ENCODE measurements at places on chromosomes 5 and 9.

DNA sequence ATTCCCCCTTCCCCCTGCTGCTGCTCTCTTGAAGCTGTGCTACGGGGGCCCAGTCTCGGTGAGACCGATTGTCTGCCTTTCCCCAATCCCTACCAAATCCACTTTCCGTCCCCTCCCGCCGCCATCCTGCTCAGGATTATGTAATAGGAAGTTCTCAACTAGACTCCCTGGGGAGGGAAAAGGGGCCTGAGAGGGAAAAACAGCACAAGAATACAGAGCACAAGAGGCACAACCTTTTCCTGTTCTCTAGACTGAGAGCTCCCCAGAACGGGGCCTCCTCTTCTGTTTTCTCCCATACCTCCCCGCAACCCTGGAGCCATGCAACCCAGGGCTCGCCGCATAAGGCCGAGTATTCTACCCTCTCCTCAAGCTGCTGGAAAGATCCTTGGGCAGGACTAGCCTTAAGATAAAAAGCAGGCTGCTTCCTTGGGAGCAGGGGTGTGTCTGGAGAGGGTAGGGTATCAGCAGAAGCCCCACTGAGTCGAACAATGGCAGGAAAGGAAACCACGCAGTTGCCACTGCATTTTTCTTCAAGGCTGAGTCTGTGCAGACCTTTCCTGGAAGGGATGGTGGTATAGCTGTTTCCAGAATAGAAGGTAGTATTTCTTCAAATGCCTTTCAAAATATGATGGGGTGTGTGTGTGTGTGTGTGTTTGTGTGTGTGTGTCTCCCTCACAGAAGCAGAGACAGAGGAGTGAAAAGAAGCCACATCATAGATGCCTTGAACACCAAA is 12.9 kb downstream of the MYORG start:
- no peak for DNase-seq

DNA sequence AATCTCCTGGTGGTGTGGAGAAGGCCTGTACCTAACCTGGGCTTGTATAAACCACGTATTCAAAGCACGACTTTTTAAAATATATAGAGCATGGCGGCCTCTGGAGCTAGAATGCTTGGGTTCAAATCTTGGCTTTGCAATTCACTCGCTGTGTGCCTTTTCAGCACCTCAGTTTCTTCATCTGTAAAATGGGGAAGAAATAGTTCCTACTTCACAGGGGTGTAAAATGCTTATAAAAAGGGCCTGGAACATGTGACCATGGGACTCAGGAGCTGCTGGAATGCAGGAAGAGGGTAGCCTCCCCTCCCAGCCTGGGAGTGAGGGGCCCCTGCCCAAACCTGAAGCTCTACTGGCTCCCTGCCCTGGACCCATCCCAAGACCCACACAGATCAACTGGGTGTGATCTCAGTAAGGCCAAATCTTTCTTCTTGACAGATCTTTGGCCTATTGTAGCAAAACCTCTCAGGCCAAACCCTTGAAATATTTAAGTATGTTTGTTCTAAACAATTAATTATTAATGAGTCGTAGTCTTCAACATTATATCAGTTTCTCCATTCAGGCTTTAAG is 269.0 kb downstream of the ZSWIM6 start:
- DNase-seq, result no peak

- no peak for DNase-seq
Measured at GRCh38 chr5:80260461-80260860, 4.6 kb upstream of the SERINC5 start.

DNA sequence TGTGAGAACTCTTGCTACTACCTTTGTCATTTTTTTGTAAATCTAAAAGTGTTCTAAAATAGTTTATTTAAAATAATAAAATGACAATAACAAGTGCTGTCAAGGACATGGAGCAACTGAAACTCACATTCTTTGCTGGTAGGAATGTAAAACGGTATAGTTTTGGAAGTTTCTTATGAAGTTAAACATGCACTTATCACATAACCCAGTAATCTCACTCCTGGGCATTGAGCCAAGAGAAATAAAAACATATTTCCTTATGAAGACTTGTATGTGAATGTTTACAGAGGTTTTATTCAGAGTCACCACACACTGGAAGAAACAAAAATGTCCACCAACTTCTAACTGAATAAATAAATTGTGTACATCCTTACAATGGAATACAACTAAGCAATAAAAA is 46.0 kb upstream of the COL15A1 start:
- DNase-seq, result no peak

- DNase-seq, result no peak
Measured at GRCh38 chr9:135086597-135087488, 625 bp upstream of the OLFM1 start.

DNA sequence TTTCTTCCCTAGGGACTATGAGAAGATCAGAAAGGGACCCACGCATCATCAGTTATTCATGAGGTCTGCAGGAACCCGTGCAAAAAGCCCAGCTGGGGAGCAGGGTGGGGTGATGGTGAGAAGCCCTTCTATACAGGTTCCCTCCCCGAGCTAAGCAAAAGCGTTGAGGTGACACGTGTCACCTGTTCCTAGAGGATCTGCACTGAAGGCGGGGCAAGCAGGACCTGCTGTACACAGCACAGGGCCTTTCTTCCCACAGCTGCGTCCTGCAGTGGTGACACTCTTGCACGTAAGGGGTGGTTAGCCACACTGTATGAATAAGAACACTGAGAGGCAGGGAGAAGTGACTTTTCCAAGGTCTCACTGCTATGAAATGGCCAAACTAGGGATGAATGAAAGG is 37.2 kb upstream of the SH3PXD2B start:
- no peak for DNase-seq

DNA sequence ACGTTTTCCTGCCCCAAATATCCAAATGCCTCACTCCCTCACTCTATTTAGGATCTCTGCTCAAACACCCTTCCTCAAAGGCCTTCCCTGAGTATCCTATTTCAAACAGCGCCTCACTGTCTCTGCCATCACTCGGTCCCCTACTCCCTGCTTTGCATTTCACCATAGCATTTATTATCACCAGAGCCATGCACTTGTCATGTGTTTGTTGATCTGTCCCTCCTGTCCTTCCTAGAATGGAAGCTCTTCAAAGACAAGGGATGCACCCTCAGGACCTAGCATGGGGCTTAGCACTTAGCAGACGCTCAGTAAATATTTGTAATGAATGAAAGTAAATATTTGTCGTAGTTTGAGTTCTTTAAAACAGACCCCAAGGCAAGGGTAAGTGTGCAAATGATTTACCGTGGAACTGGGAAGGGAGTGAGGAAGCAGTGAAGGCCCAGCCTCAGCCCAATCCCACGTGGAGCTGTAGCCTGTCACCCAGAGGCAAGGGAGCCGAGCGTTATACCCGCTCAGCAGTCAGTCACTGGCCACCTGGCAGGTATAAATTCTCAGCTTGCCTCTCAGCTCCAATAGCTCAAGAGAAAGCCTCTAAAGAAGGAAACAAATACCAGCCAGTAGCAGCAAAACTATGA is 97.7 kb upstream of the KIF2A start:
- no peak for DNase-seq

GRCh38 chr5:56072863-56073766 is 78.4 kb upstream of the IL6ST start:
- no peak for DNase-seq

DNA sequence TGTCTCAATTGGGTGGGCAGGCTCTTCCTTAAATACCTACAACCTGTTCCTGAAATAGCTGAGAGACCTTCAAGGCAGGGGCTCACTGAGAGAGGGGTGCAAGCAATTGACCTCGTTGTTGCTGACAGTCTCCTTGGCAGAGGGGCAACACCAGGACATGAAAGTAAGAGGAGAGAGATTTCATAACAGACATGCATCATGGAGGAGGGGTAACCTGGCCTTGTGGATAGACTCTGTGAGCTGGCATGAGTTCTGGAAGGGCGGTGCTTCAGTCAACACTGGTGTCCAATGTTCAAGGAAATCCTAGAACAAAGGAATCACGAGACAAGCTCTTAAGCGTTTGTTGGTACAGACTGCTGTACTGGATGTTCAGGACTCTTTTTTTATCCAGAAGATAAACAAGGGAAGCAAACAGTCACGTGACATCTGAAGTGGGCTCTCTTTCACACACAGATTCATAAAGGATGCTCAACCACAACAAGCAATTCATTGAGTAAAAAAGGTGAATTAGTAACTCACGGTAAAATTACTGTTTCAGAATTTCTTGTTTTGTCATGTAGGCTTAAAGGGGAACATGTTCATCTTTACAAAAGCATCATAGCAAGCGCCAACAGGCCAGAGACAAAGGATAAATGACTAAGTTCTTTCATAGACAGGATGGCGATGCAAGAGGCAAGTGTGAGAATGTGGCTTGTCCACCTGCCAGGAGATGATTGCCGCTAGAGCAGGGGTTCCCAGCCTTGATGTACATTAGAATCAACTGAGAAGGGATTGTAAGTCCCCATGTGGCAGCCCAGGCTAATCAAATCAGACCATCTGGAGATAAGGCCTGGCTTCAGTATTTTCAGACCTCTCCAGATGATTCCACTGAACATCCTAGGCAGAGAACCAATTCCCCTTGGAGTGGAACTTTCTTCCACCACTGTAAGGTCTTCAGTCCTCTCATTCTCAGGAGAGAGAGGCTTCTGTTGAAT is 20.7 kb downstream of the ANKRA2 start:
- no peak for DNase-seq

- DNase-seq, result no peak
Measured at GRCh38 chr9:121997791-121998190, 95.3 kb downstream of the TTLL11 start.

GRCh38 chr5:133147411-133147810 is 95.6 kb downstream of the HSPA4 start:
- DNase-seq, result no peak

DNA sequence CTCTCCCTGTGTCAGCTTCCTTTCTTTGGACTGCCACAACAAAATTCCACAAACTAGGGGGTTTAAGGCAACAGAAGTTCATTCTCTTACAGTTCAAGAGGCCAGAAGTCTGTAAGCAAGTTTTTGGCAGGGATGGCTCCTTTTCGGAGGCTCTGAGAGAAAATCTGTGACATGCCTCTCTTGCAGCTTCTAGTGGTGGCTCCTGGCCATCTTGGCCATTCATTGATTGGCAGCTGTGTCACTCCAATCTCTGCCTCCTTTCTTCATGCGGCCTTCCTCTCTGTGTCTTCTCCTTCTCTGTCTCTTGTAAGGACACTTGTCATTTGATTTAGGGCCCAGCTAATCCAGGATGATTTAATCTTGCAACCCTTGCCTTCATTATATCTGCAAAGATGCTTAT is 2.0 kb upstream of the NEUROG1 start:
- DNase-seq, result no peak

GRCh38 chr9:99726758-99727157 is 94.9 kb upstream of the NR4A3 start:
- no peak for DNase-seq

- DNase-seq, result no peak
Measured at GRCh38 chr9:2771087-2771486, 53.8 kb downstream of the KCNV2 start.

DNA sequence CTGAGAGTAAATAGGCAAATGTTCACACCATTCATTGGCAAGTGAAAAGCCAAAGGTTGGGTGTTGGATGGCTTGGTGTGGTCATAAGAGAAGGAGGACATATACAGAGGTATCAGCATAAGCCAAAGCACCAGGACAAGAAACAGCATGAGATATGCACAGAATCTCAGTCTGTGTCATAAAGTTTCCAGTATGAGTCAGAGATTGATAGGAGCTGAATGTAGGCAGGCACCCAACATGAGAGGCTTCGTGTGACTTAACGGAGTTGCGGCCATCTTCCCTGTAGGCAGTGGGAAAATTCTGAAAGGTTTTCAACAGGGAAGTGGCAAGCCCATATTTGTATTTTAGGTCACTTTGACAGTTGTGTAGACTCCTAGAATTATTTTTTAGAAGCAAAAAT is 54.5 kb downstream of the SNCAIP start:
- DNase-seq, result no peak

- no peak for DNase-seq
Measured at GRCh38 chr5:50553560-50553984, 112.5 kb upstream of the EMB start.

GRCh38 chr9:33155393-33155792 is 11.7 kb downstream of the B4GALT1 start:
- DNase-seq, result no peak

DNA sequence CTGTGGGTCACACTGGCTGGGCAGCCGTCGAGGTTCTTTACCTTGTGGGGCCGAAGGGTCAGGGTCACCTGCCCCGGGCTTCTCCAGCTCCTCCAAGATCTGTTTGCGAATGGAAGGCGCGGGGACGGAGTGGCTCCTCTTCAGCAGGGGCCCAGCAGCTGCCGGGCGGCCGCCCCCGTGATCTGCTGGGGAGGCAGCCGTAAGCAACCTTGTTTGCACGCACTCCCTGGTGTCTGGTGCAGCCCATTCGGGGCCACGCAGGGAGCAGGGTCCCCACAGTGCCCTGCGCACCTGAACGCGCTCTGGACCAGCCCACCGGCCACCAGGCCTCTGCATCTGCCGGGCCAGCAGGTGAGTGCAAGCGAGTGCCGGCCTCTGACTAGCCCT is 34.9 kb downstream of the PNPLA7 start:
- DNase-seq, result no peak

GRCh38 chr9:80218328-80218727 is 646.6 kb downstream of the TLE4 start:
- DNase-seq, result no peak

DNA sequence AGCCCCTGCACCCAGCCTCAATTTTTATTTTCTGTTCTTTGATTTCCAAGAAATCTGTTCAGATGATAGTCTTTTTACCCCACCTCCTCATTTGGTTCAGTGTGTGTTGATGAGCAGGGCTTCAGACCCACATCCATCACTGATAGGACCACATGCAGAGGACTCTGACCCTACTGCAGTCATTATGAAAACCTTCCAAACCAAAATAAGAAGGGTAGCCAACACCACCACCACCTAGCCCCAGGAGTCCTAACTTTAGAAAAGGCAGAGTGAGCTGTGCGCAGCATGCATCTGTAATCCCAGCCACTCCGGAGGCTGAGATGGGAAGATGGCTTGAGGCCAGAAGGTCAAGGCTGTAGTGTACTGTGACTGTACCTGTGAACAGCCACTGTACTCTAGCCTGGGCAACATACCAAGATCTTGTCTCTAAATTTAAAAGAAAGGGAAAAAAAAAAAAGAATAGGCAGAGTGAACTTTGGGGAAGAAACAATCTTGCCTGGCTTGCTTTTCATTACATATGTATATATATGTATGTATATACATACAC is 13.0 kb downstream of the CDKN2AIPNL start:
- no peak for DNase-seq

- no peak for DNase-seq
Measured at GRCh38 chr9:14746626-14747025, 24.1 kb upstream of the CER1 start.

DNA sequence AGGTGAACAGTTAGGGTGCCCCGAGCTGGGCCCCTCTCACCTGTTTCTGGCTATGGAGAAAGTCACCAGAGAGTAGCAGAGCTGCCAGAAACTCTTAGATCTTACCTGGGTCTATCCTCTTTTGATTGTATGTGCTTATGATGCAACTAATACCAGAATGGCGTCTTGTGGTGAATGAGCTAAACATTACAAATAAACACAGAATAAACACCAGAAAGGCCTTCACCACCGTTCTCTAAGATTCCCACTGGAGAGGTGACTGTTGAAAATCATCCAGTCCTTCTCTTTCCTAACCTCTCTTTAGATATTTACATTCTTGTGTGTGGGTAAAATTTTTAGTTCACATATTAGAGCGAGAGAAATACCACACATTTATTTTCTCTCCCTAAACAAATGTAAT is 241.7 kb upstream of the GAS1 start:
- no peak for DNase-seq
